ENCODE measurements at places on chromosomes 5 and 9.

- no peak for DNase-seq
Measured at GRCh38 chr9:83419961-83420360, 118.2 kb downstream of the FRMD3 start.

DNA sequence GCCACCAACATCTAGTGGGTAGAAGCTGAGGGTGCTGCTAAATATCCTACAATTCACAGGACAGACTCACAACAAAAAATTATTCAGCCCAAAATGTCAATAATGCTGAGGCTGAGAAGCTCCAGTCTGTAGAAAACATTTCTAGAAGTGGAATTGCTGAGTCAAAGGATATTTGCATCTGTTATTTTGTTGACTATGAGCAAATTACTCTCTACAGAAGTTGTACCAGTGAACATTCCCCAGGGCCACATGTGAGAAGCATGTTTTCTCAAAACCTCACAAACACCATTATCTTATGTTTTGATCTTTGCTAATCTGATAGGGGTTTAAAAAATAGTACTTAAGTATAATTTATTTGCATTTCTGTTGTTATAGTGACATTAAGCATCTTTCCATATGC is 15.4 kb downstream of the ITK start:
- no peak for DNase-seq

- no peak for DNase-seq
Measured at GRCh38 chr5:55101556-55102276, 730 bp upstream of the GZMA start.

GRCh38 chr5:18792145-18792544 is 1157.9 kb downstream of the TAF11L14 start:
- no peak for DNase-seq

GRCh38 chr9:114046237-114046755 is 31.8 kb downstream of the AMBP start:
- DNase-seq = no peak

- peak; percentile 49 for DNase-seq
Measured at GRCh38 chr5:78647838-78648358, 674 bp downstream of the LHFPL2 start.

GRCh38 chr9:113499876-113500497 is 36.5 kb downstream of the RGS3 start:
- no peak for DNase-seq

GRCh38 chr9:106286249-106286648 is 576.7 kb upstream of the ZNF462 start:
- peak; percentile 5 for DNase-seq

GRCh38 chr5:16934677-16935153 is 1.4 kb downstream of the MYO10 start:
- peak; percentile 8 for DNase-seq

DNA sequence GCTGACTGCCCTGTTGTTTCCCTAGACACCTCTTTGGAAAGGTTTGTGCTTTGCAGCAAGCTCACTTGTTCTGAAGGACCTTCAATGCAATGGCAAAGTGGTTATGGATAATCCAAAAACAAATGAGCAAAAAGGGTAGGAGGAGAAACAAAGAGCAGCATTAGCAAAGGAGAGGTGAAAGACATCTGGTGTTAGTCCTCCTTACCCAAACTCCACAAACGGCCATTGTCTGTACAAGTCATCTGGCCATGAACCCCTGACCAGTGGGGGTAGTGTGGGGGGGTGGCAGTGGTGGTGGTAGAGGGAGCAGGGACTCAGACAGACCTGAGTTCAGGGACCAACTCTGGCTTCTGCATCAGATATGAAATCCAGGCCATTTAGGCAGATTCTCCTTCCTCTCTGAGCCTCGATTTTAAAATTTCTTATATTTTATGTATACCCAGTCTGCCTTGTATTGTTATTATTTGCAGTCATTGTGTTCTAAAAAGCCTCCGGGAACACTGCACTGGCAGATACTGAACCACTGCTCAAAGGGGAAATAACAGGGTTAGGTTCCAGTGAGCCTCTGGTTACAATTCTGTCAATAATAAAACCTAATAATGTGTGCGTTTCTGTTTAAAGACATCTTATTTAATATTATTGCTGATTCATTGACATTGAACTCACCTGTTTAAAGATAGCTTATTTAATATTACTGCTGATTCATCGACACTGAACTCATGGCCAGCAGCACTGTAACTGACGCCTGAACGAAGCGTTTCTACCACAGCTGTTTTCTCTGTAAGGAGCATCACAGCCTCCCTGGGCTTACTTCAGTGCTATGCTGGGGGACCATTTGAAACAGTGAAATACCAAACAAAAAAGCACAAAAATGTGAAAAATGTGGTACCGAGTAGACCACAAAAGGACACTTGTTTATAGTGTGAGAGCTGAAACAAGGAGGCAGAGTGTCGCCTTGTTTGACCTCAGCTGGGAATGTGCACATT is 156.0 kb downstream of the SEC61B start:
- DNase-seq = no peak

DNA sequence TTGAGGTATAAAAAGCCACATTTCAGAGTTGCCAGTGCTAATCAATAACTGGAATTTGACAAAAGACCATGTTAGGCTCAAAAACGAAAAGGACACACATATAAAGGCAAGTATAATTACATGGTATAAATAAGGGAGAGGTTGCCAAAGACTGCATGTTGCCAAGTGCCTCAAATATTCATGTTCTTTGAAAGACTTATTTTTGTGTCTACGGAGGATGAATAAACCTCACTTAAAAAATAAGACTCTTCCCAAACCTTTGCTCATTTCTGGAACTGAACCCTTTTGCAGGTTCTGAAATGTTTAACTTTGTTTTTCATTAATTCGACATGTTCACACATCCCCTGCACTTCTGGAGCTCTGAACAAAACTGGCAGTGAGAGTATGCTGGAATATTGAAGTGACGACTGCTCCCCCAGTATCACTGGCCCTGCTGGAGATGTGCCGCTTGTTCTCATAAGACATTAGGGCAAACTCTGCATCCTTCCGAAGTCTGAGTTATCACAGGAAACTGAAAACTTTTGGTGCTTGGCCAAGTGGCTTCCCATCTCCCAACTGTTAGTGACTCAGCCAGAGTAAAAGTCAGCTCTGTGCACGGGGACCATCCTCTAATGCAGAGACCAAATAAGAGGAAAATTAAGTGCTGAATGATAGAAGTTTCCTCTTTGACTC is 336.8 kb downstream of the GLIS3 start:
- DNase-seq = peak; percentile 24

DNA sequence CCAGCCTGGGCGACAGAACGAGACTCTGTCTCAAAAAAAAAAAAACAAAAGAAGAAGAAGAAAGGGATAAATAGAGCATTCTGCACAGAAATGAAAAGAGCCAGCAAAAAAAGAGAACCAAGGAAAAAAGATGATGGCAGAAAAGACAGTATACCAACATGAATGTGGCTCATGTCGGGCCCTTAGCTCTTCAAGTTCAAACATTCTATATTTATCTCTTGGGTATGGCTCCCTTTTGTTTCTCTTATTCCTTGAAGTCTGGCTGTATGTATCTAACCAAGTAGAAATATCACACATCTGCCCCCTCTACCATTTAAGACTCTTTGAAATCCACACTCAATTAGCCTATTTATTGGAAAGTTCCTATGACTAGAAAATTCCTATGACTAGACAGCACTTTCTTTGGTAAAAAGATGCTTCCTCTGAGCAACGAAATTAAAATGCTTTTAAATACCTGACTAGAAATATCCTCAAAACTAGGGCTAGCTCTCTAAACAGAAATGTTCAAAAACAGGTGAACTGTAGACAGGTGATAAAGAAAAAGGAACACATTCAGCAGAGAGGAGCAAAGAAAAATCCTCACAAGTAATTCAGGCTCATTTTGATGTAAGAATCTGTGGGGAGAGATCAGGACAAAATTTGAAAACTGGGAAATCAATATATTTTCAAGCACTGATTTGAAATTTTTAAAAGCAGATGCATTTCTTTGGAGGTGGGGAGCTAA is 2.6 kb downstream of the SELENOP start:
- DNase-seq = no peak

DNA sequence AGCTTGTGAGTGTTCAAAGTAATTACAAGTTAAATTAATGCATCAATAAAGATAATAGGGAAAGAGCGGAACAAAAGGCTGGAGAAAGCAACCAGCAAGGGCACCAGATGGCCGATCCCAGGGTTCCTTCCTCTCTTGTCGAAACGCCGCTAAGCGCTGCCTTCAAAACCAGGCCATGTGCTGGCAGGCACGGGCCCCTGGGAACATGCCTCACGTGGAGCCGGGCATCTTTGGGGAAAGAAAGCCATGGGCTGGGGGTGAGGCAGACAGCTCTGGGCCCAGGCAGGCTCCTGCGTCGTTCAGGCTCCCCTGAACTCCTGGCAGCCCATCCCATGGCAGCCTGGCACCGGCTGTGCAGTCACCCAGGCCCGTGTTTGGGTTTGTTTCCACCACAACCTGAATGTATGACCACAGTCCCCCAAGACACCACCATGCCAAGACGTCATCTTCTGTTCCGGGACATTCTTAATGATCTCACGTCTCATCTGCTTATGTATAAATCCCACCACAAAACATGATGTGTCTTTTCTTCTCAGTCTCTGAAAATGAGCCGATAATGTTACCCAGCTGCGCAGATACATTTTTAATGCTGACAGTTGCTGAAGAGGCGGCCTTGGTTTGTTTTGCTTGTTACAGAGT is 110.4 kb upstream of the SARDH start:
- DNase-seq = no peak

DNA sequence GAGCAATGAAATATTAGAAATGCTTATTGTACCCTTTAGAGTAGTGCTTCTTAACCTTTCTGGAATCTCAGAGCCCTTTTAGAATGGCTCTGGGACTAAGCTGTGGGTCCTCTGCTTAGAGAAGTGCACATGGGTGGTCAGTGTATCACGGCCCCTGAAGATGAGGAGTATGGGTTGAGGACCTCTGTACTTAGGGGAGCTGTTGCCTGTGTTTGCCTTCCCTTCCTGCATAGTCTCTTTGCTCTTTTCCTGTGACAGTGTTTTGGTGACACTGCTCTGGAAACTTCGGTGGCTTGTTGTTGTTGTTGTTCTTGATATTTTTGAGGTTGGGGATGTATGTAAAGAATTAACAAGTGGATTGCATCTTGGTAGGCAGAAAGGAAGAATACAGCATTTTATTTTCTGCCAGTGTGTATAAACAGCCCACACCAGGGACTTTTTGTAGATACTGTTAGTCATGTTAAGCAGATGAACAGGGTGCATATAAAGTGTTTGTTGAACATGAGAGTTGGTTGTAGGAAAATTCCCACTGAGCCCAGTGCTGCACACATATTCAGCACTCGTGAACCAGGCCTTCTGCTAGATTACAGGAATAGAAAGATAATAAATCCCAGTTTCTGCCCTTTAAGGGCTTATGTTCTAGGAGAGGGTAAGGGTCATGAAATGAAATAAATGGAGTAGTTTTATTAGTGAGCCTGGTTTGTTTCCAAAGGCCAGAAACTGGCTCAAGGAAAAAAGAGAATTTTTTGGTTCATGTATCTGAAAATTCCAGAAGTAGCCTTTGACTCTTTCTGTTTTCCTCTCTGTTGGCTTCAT is 199.7 kb downstream of the ARHGAP26 start:
- DNase-seq = no peak

GRCh38 chr5:138077064-138077696 is 6.7 kb upstream of the WNT8A start:
- DNase-seq = peak; percentile 69

DNA sequence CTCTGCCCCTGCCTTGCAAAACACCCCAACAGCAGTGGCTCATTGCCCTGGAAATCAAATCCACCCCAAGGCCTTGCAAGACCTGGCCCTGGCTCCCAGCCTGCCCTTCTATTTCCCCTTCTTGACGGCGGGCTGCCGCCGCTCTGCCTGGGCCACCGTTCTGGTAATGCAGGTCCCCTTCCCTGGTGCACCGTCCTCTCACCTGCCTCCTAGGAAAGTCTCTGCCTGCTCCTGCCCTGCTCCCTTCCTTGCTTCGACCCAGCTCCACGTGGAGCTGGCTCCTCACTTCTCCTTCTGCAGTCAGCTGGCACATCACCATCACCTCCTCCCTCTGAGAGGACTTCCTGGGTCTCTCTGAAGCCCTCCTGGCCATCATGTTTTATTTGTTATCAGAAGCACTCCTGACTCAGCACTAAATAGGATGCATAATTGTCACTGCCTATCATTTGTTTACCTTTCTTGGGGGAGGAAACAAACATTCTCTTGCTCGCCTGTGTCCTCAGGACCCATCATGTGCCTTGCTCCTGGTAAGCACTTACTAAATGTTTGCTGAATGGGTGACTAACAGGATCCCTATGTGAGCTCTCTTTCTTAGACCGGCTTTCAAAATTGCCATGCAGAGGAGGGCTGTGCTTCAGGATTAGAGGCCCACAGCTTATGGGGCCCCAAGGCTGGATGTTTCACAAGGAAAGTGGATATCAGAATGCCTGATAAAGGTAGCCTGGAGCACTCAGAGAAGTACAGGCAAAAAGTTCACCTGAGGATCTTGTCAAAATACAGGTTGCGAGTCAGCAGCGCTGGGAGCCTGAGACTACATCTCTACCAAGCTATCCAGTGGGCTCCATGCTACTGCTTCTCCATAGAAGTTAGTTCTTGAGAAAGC is 19.6 kb upstream of the C5orf47 start:
- DNase-seq = no peak

- peak; percentile 70 for DNase-seq
Measured at GRCh38 chr9:125700791-125701190, 6.2 kb downstream of the MAPKAP1 start.

DNA sequence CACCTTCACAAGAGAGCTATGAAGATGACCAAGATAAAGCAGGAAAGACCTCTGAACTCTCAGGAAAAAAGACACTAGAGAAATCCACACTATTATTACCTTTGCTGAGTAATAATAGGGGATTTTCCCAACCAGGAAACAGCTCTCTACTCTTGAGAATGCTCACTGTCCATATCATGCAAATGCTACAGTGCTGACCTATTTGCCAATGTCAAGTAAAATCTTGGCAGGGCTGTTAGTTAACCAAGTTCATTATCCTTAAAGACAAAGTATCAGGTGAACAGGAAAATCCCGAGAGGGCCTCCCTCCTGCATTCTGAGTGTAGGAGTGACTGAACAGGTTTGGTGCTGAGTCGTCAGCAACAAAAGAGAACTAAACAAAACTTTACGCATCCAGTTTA is 306.6 kb downstream of the ACTL7B start:
- no peak for DNase-seq

GRCh38 chr5:90476391-90476790 is 1.7 kb downstream of the POLR3G start:
- no peak for DNase-seq

DNA sequence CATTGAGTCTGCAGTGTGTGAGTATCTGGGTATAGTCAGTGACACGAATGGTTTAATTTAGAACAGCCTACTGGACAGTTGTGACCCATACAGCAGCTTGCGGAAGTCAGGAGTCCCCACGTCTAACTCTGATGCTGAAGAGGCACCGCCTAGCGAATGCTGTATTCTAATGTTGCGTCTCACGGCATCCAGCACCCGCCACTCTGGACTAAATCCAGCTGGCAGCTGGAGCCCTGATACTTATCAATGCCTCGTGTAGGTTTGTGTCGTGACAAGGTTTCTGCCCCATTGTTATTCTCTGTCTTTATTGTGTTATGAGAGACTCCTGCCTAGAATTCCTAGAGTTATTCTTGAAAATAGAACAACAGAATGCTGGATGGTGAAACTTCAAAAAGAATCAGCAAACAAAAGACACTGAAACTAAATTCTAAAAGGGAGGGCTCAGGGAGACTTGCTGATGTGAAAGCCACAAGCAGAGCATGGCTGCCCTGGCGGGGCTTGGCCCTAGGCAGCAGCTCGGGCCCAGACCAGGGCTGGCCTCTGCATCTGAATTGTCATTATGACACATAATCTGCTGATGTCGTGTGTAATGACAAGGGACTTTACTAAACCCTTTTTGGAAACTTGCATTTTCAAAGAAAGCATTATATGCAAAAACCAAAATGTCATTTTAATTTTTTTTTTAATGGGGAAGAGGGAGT is 123.5 kb upstream of the ICE1 start:
- no peak for DNase-seq

Measured in ACHN (cell line).